ENCODE measurements at places on chromosomes 13 and 19.

DNA sequence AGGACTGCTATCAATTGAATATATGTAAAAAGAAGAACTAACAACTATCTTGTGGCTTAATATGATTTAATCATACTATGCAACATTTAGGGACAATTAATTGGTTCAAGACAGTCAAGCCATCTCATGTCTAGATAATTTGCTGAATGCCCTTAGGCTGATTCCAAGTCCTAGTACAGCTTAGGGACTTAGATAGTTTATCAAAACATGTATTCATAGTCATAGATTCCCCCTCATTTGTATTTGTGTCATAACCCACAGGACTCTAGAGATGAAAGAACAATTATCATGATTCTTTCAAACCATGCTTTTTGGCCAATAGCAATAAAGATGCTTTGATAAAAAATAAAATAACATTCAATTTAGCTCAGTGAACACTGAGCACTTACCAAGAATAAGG is 607.6 kb downstream of the SLITRK1 start:
- no peak for DNase-seq

DNA sequence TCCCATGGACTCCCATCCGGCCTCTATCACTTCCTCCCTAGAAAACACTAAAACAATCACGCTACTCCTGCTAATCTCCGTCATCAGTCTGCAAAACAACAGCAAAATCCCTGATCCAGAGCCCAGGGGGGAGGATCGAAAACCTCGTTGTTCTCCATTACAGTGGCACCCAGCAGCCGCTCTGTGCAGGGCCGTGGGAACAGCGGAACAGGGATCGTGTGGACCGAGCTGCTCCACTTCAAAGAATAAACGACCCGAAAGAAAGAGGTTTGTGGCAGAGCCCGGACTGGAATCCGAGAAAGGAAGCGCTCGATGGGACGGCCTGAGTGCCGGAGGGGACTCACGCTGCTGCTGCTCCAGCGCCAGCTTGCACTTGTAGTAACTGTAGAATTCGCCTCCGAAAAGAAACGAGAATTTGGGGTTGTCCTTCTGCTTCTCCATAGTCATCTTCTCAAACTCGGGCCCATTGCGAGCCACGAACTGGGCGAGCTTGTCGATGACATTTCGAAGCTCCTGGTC is 652 bp downstream of the CHERP start:
- DNase-seq = no peak

GRCh38 chr19:31902821-31903220 is 442.6 kb upstream of the ZNF507 start:
- DNase-seq = no peak

DNA sequence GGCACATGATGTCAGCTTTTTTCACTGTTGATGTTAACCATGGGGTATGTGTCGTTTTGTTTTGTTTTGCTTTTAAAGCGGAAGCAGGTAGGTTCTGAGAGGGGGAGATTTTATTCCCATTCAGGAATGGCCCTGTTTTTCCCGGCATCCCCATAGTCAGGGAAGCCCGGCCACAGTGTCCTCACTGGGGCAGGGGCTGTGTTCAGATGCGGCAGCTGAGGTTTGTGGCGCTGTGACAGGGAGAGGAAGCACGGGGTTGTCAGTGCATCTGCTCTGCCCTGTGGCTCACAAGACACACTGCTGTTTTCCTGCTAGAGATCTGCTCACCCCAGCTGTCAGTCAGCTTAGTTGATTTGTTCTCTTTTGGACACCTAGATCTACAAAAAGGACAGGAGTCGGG is 27.6 kb downstream of the ANKRD27 start:
- DNase-seq = no peak

DNA sequence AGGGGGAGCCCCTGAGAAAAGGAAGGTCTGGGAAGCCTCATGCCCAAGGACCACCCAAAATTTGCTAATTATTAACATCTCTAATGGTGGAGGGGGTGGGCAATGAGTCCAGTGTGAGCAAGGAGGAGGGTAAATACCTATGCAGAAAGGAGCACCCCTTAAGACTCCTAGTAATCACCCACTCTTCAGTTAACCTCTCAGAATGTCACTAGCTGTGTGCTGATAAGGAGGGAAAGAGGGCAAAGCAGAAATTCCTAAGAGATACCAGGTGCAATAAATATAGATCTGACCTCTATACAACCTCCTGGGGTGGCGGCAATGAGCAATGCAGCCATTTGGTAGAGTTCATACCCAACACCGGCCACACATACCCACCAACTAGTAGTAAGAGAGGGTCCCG is 12.7 kb upstream of the DPY19L3 start:
- DNase-seq = no peak

- DNase-seq = no peak
These were observed 5.0 kb downstream of the RNF113B start for GRCh38 chr13:98171900-98172589.

DNA sequence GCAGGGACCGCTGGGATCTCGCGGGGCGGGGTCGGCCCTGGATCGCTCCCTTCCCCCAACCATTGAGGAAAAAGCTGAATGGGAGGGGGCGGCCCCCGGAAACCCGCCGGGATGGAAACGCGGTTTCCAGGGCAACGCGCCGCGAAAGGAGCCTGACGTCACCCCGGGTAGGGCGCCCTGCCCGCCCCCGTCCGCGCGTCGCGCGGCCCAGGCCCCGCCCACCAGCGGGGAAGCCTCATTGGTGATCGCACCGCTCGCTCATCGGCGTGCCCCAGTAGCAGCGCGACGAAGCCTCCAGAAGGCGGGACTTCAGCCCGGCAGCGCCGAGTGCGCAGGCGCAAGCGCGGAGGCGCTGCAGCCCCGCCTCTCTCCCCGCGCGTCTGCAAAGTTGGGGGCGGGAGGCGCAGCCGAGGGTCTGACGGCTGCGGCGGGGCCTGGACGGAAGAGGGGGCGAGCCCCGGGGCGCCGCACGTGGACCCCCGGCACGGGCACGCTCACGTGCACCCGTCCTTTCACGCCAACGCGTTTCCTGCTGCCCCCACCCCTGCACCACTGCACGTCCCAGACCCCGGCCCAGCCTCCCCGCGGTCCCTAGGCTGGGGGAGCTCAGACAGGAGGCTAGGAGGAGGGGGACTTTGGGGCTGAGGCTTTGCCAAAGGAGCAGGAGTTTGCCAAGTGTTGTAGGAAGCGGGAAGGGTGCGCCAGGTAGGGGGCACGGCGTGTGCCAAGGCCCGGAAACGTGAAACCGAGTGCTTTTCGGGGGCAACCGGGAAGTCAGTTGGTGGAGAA is 8.2 kb upstream of the CIRBP start:
- DNase-seq = peak; percentile 96

GRCh38 chr19:19297759-19298158 is 22.6 kb downstream of the SUGP1 start:
- no peak for DNase-seq

DNA sequence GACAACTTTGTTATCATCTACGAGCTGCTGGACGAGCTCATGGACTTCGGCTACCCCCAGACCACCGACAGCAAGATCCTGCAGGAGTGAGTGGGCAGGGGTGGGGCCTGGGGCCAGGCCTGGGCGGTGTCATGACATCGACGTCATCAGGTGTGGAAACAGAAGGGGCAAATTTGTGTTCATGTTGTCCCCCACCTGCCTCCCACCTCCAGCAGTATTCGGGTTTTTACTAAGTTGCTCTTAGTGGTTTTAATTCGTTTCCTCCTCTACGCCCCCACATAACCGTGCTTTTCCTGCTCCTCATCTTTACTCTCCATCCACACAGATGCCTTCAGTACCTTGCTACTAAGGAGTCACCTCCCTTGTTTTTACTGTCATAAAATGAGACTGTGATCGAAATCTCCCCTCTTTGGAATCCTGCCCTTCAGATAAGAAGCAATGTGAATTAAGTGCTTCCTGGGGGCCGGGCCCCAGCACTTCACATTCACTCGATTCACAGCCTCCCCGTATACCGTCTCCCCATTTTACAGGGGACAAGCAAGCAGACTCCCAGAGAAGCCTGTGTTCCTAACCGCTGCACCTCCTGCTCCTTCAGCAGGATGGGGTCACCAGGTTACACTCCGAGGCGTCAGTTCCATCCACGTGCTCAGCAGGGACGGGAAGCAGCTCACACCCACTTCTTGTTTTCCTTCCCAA is 10.5 kb downstream of the AP1M1 start:
- no peak for DNase-seq

- no peak for DNase-seq
These were observed 165.4 kb downstream of the SUCLA2 start for GRCh38 chr13:47835470-47836228.

DNA sequence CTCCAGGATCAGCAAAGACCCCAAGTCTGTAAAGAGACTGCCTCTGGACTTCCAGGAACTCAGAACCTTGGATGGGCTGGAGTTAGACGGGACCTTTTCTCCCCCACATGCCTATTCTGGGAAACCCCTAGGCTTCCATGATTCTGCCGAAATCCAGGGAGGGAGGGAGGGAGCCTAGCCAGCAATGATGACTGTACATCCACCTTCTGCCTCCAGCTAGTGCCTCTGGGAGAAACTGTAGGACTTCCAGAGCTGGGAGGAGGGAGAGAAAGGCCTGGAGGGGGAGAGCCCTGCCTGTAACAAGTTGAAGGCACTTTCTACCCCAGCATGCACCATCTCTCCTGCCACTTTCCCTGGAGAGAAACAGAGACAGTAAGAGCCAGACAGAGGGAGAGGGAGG is 6.0 kb upstream of the HAS1 start:
- DNase-seq = no peak

DNA sequence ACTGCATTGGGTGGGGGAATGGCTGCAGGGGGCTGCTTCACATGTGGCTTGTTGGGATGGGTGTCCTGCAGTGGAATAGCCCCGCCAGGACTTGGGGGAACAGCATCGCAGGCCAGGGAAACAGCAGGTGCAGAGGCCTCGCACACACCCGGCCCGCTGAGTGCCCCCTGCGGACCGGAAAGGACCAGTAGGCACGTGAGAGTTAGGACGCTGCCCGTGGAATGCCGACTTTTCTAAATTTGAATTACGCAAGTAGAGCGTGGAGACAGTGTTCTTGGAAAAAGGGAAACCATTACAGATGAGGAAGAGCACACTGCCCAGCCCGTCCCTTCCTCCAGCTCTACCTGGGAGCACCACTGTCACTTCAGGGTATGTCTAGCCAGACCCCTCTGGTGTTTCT is 11.5 kb downstream of the DNM2 start:
- DNase-seq = no peak

- DNase-seq = no peak
These were observed 344.6 kb downstream of the DNAJC15 start for GRCh38 chr13:43368003-43368402.

DNA sequence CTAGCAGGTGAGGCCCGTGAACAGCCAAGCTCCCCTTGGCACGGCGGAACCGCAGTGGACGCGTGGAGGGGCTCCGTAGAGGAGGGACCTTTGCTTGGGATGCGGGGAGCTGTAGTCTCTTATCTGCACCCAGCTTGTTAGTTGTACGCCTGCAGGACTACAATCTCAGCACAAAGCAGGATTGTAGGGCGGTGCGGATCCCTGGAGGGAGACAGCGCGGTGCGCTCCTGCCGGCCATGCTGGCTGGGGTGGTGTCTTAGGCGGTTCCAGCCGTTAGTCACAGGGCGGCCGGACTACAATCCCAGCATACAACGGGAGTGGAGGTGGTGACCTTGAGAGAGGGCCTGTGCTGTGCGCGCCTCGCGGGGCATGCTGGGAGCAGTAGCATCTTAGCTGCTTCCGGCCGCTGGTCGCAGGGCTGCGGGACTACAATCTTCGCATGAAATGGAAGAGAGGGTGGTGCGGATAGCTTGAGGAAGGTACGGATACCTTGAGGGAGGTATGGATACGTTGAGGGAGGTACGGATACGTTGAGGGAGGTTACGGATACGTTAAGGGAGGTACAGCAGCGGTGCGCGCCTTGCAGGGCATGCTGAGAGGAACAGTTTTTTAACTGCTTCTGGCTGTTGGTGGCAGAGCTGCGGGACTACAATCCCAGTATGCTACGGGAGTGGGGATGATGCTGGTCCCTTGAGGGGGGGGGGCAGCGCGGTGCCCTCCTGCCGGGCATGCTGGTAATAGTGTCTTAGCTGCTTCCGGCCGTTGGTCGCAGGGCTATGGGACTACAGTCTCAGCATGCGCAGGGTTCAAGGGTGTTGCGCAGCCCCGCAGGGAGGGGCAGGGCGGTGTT is 1419.1 kb downstream of the UQCRFS1 start:
- peak; percentile 79 for DNase-seq

DNA sequence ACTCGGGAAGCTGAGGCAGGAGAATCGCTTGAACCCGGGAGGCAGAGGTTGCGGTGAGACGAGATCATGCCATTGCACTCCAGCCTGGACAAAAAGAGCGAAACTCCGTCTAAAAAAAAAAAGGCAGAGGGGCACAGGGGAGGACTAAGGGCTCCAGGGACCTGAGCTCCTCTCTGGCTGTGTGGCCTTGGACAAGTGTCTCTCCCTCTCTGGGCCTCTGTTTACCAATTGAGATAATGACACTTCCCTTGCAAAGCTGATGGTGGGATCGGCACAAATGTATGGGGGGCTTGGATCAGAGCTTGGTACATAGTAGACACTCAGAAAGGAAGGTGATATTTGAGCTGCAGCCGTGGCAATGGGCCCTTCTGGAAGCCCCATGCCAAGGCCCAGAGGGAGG is 11.4 kb upstream of the SPACA4 start:
- no peak for DNase-seq

GRCh38 chr19:48458016-48458415 is 2.6 kb downstream of the KCNJ14 start:
- DNase-seq = no peak

- DNase-seq = no peak
These were observed 22.8 kb downstream of the KCTD15 start for GRCh38 chr19:33819506-33819879.

- DNase-seq = no peak
These were observed 1.6 kb downstream of the SIX5 start for GRCh38 chr19:45767410-45767880.

- no peak for DNase-seq
These were observed 87.3 kb upstream of the ABCC4 start for GRCh38 chr13:95388420-95389079.

DNA sequence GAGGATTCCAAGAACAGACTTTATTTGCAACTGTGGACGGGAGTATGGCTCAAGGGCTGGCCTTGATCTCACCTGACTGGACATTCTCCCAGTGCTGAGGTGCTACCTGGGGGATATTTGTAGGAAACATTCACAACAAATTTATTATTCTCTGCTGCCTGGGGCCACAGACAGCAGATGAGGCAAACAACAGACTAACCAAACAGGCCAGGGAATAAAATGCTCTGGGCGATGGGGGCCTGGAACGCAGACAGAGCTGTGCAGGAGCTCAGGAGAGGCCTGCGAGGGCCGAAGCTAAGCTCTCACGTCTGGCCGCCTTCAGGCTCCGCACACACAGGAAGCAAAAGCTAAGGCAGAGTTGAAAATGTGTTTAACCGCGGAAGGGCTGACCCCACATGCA is 7.8 kb downstream of the PLPP2 start:
- DNase-seq = no peak

GRCh38 chr13:42981317-42981716 is 10.7 kb downstream of the EPSTI1 start:
- DNase-seq = no peak
